ENCODE measurements at places on chromosomes 11 and 22.

- DNase-seq: no peak
These were observed 8.5 kb upstream of the FXYD6 start for GRCh38 chr11:117884994-117885393.

DNA sequence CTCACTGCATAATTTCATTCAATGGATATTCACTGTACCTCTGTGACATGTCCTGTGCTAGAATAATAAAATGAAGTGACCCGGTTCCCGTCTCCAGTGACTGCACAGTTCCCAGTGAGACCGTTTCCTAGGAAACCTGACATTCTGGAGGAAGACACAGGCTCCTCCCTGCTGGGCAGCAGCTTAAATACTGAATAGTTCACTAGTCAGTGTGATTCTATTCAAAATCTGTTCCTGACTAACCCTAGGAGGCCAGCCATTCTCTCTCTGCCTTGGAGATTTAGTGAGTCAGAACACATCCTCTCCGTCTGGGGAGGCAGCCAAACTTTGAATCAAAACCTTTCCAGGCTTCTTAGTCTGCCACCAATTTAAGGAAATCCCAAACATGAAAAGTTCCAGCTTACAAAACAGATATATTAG is 11.3 kb downstream of the TRIM66 start:
- no peak for DNase-seq

GRCh38 chr22:48925450-48925849 is 902.2 kb downstream of the BRD1 start:
- DNase-seq: no peak

GRCh38 chr22:45188779-45189178 is 25.1 kb downstream of the NUP50 start:
- DNase-seq: no peak

DNA sequence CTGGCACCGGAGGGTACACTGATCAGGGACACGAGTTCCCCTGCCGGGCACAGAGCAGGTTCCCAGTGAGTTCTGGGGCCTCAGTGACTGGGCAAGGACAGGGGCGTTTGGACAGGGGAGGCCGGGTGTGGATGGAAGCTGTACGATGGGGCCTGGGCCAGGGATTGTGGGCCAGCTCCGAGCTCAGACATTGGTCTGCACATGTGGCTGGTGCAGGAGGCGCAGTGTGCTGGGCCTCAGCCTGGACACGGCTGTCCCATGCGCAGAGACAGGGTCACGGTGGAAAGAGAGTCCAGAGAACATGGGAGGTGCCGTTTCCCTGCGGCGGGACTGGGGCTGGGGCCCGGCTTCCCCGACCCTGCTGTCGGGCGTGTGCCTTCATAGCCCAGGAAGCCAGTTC is 60.7 kb downstream of the CDKN1C start:
- DNase-seq: no peak

DNA sequence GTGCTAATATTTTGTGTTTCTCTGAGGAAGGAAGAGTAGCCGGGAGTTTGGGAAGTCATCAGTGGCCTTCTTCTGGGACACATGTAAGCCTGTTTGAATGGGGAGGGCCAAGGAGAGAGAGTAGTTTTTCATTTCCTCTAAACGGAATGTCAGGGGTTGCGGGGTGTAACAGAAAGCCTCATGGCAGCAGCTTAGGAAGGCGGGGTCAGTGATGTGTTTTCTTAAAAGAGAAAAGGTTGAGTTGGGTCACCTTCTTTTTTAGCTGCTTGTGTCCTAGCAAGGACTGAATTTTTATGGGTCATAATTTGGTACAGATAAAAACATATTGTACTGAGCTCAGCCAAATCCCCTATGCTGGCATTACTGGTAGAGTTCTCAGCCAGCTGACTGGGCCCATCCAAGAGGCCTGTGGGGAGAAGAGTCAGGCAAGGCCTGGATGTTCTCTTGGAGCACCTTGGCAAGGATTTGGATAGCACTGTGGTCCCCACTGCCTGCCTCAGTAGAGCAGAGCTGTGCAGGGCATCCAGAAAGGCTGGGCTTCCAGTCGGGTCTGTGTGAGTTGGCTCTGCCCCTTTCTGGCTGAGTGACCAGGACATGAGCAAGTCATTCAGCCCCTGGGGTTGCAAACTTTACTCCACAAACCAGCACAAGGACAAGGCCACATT is 29.4 kb upstream of the NAV2 start:
- no peak for DNase-seq

DNA sequence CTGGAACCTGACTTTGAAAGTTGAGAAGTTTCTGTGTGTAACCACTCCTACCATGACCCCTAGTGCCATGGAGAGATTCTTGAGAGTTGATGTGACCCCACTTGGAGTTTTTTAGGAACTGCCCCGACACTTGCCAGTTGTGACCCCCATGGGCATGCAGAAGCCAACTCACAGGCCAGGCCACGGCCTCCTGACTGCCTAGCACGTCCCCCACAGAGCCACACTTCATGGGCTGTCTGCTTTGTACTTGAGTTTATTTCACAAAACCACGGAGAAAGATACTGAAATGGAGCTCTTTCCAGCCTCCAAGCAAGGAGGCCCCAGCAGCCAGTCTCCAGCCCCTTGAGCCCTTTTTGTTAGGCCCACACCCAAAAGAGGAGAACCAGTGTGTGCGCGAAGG is 8.4 kb downstream of the CYB5R2 start:
- no peak for DNase-seq

- DNase-seq: no peak
These were observed 139.3 kb downstream of the ST3GAL4 start for GRCh38 chr11:126494831-126495230.

DNA sequence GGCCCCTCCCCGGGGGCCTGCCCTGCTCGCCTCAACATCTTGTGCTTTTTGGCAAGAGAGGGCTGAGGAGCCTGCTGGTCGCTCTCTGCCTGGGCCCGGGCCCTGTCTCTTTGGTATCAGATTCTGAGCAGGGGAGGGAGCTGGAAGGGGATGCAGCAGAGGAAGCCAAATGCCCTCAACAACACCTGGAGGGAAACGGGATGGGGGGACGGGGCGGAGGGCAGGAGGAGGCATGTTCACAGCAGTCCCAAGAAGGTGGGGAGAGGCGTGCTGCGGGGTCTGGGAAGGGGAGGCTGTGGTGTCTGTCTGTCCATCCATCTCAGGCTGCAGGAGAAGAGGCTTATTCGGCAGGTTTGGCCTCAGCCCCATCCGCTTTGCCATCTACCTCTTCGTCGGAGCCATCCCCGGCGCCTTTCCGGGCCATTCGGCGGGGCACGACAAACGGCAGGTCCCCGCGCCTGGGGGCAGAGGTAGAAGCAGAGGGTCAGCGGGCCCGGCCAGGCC is 29.4 kb downstream of the APOL1 start:
- no peak for DNase-seq

- no peak for DNase-seq
These were observed 387.7 kb downstream of the TMEM135 start for GRCh38 chr11:87425391-87425790.

DNA sequence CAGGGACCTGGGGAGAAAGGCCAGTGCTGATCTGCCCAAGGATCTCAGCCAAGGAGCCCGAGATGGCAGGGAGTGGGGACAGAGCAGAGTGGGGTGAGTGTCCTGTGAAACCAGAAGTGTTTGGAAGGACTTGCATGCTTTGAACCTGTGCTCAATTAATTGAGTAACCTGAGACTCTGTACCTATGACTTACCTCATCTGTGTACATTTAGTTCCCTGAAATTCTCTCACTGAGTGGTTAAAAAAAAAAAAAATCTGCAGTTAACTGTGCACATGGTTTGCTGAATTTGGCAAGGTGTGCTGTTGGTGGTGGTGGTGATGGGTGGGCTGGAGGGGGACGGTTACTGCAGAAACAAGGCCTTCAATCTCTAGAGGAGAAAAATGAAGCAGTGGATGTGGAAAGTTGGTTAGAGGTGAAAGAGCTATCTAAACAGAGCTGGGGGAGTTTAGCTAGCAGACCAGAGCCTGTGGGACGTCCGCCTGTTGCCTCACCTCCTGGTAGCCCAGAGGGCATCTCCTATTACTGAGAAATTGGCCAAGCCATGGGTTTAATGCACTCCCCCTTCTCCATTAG is 8.3 kb upstream of the SORL1-AS1 start:
- DNase-seq: no peak

DNA sequence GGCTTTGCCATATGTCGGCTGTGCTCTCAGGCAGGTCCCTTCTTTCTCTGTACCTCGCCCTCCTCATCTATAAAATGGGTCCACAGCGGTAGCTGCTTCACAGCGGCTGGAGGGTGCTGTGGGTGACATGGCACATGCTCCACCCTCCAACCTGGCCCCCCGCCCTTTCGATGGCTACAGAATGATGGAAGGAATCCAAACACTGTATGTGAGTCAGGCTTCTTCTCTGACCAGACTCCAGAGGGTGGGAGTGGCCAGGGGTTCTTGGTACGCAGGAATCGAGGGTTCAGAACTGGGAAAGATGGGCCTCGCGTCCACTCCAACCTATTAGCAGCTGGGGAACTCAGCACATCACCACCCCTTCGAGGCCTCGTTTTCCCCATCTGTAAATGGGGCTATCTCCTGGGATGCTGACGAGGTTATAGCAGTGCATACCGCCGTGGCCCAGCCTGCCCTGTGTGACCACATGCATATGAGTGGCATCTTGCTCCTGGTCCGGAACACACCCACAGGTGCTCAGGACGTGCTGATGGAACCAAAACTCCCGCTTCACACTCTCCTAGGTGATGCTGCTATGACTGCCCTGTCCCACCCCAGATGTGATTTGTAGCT is 26.4 kb downstream of the MN1 start:
- no peak for DNase-seq

DNA sequence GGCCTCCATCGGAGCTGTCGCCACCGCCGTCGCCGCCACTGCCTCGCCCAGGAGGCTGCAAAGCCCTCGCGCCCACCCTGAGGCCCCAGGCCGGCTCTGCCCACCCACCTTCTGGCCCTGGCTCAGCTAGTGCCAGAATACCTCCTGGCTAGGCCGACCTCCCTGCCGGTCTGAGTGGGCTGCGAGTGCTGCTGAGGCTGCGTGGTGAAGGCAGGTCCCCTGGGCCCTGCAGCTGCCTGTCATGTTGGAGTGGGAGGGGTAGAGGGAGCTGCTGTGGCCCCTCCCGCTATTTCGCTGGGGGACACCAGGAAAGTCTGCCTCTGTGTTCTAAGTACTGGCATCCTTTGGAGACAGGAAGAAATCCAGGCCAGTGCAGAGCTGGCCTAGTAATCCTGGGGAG is 34.2 kb downstream of the LRRC10B start:
- no peak for DNase-seq

DNA sequence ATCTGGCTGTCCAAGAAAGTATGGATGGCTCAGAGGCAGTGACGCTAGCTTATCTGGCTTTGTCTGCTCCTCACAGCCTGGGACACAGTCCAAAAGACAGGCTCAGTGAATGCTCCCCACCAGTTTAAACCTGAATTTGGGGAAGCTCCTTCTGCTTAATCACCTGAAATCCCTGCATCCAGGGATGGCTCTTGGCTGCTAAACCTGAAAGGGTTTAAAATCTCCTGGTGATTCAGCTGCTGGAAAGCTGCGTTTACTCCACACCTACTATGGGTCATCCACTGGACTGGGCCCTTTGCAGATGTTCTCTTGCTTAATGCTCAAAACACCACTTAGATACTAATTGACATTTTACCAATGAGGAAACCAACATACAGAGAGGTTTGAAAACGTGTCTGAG is 302.0 kb upstream of the NARS2 start:
- no peak for DNase-seq

DNA sequence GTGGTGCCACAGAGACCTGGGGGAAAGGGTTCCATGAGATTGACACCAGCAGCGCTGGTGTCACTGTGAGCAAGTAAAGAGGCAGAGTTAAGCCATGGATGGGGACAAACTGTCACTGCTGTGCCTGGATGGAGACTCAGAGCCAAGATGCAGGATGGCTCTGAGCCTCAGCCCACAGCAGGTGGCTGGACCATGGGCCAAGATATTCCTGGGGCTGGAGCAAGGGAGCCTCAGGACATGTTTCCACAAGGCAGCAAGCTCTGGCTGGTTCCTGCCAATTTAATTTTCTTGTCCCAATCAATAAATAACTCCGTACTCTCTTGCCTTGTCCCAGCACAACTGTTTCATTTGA is 23.0 kb downstream of the MYO18B start:
- DNase-seq: no peak

GRCh38 chr11:101913656-101914055 is 1.2 kb upstream of the CEP126 start:
- no peak for DNase-seq

DNA sequence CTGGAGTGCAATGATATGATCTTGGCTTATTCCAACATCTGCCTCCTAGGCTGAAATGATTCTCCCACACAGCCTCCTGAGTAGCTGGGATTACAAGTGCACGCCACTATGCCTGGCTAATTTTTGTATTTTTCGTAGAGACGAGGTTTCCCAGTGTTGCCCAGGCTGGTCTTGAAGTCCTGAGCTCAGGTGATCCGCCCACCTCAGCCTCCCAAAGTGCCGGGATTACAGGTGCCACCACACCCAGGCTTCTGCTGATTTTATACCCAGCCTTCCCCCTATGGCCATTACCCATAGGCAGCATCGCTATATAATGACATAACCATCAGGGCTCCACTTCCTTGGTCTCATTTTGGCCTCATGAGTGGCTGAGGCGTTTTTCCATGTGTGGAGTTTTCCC is 60.6 kb upstream of the RAB1B start:
- DNase-seq: no peak

- no peak for DNase-seq
These were observed 11.5 kb upstream of the AIFM3 start for GRCh38 chr22:20955548-20955947.

- DNase-seq: no peak
These were observed 36.8 kb downstream of the ALG9 start for GRCh38 chr11:111834432-111835163.

- no peak for DNase-seq
These were observed 40.3 kb downstream of the BCL2L13 start for GRCh38 chr22:17678817-17679385.

- DNase-seq: no peak
These were observed 6.5 kb upstream of the FJX1 start for GRCh38 chr11:35611741-35612140.

GRCh38 chr22:39851606-39852315 is 41.8 kb downstream of the ENTHD1 start:
- no peak for DNase-seq

- DNase-seq: no peak
These were observed 12.8 kb downstream of the OR8A1 start for GRCh38 chr11:124582565-124582964.

DNA sequence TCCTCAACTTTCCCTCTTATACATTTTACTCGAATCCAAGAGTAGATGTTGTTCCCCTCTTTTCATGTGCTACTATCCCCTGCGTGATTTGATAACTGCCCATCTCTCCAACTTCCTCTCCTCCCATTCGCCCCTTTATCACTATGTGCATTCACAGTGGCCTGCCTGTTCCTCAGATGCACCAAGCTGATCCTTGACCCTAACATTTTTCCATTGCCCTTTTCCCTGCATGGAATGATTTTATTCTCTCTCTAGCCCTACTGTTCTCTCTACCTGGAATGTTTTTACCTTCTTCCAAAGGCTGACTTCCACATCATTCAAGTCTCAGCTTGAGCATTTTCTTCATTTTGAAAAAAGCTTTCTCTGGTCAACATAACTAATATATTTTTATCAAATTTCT is 15.8 kb upstream of the BBOX1 start:
- no peak for DNase-seq

DNA sequence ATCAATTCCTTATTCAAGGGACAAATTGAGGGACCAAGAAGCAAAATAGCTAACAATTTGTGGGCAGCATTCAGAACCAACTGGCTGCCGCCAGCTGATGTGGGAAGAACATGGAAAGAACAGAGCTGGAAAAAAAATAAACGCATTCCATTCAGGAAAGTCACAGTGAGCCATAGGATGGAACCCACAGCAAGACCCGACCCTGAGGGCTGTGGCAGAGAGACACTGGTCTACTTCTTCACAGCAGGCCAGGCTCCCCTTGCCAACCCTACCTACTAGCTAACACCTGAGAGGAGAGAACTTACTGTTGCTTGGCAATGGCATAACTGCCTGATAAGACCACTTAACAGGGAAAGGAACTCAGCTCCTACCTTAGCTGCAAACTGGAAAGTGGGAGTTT is 123.5 kb upstream of the APOA1 start:
- no peak for DNase-seq

Data from stimulated activated CD8-positive, alpha-beta memory T cell treated with anti-CD3 and anti-CD28 coated beads, Interleukin-4, amount 100 ng/mL, for 1 hour (primary cell).